ENCODE measurements at places on chromosomes 1 and 21.
A peak's percentile ranks its signal among the peaks of the same experiment; 100 is the strongest.

- DNase-seq: no peak
Measured at GRCh38 chr1:197761654-197762053, 13.6 kb downstream of the DENND1B start.

DNA sequence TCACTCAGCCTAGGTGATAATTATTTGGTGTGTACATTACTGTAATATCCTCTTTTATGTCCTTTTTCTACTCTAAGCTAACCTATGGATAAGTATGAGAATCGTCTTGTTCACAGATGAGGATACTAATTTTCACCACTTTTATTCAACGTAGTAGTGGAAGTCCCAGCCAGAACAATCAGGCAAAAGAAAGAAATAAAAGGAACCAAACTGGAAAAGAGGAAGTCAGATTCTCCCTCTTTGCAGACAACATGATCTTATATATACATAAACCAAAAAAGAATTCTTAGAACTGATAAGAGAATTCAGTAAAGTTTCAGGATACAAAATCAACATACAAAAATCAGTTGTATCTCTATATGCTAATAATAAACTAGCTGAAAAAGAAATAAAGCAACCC is 12.6 kb upstream of the RGL1 start:
- no peak for DNase-seq

DNA sequence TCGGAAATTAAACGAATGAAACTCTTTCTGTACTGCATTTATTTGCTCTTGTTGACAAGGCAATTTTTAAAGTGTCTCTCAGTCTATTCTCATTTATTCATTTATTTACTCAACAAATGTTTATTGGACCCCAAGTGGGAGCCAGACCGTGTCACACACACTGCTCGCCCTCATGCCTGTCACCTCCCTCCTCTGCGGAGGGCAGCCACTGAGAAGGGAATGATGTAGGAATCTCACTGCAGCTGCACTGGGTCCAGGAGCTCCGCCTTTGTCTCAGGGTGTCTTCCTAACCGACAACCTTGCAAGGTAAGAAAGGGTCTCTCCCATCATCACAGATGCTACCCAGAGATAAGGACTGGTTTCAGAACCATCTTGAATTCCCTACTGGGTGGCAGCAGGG is 14.1 kb upstream of the KLHDC7A start:
- DNase-seq: no peak

DNA sequence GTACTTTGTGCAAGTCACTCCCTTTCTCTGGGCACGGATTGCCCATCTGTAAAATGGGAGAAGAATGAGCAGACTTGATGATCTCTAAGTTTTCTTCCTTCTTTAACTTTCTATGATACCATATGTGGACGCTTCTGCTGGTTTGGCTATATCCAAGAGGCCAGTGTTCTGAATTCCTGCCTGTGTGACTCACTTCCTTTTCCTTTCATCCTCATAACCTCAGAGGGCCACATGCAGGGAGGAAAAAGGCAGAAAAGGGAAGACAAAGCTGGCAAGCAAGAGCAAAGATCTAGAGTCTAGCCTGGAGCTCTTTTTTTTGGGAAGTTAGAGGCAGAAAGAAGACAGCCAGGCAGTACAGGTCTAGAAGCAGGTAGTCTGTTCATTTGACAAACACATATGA is 151.2 kb downstream of the OMA1 start:
- DNase-seq: no peak

- DNase-seq: peak; percentile 47
Measured at GRCh38 chr1:117534995-117535467, 70.8 kb upstream of the TENT5C start.

GRCh38 chr1:35575416-35575958 is 2.4 kb downstream of the TFAP2E start:
- DNase-seq: no peak

GRCh38 chr1:106861110-106861509 is 195.4 kb upstream of the PRMT6 start:
- DNase-seq: no peak

DNA sequence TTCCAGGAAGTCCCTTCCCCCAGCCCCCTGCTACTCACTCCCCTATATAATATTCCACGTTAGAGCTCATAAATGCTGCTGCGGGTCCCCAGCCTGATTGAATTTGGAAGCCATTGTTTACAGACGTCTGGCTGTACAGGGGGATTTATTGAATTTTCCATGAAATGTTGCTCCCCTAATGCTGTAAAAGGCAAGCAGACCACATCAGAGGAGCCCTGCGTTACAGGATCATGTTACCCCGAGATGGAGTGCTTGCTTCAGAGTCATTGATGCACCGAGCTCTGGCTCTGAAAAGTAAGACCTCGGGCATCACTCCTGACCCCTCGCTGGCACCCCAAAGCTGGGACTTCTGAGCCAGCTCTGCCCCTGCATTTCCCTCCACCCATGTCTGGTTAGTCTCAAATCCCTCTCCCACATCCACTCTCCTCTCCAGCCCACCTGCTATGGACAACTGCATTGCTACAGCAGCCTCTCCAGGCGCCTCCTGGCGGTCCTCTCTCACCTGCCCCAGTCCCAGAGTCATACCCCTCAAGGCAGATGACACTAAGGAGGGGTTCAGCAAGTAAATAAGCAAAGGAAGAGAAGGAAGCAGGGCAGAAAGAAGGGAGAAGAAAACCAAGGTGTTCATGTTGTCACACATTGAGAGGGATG is 127.8 kb downstream of the TMEM53 start:
- DNase-seq: no peak

DNA sequence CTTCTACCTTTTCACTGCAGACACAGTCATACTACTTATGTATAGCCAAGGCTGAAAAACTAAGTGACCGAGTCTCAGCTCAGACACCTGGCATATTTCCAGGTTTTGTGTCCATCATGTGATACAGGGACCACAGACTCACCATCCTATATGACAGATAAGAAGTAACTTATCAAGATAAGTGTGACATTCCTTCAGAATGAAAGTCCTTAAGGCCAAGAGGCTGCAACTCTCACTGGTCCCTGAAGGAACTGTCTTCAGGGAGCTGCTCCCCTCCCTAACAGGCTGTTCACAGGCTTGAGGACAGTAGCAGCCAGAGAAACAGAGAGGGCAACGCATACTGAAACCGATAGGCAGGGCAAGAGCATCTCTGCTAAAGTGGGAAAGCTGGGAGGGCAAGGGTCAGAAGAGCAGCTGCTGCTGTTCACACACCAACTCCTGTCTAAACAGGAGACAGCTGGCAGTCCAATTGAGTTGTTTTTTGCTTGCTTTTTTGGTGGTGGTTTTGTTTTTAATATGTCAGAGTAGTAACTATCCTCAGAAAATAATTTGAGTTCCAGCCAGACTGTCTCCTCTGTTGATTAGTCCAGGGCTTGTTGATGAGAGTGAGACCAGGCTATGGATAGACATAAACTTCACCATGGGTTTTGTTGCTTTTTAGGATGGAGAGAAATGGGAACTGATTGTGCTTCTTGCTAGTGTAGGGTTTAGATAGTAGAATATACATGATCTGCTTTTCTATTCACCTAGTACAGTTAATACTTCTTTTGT is 67.7 kb downstream of the MACF1 start:
- no peak for DNase-seq

GRCh38 chr1:47584249-47584648 is 146.4 kb downstream of the FOXD2 start:
- no peak for DNase-seq

DNA sequence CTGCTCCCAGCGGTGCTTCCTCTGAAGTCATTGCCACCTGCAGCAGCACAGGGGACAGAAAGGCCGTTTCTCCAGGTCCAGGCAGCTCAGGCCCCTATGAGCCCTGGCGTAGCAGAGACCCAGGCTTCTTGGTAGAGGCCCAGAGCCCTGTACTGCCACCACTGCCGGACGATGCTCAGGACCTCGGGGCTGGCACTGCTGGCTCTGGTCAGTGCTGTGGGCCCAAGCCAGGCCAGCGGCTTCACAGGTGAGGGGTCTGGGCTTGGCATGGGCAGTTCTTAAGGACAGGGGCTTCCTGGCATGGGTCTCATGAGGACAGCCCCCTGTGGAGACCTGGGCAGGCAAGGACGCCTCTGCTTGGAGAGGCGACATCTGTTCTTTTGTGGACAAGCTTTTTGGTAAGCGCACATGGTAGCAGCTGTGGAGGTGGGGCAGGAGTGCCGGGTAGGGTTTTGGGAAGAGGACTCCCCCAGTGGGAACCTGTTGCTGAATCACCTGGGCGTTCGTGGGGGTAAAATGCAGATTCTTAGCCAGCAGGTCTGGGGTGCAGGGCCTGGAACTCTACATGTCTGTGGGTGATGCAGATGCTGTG is at the start of gene UMODL1:
Gene UMODL1 (plus strand): TSS at position 172 of the 592 bp plus-strand sequence. CDS start 0 bp downstream, at position 172.
- no peak for DNase-seq

- no peak for DNase-seq
Measured at GRCh38 chr21:19034560-19034959, 631.0 kb upstream of the TMPRSS15 start.

DNA sequence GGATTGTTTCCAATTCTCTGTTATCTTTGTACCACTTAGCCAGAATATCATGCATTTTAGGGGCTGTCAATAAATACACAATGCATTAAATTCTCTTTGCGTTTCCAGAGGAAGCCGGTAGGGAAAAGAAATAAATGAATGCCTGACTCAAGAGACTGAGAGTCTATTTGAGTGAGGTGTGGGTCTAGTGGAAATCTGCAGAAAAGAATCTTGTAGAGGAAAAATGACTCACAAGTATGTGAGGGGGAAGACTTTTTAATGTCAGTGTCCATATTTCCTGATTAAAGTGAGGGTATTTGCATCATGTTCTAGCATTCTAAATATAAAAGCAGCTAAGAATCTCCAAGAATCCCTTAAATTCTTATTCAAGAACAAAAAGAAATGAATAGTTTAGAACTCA is 271.1 kb downstream of the PTPRC start:
- no peak for DNase-seq
